ENCODE measurements at places on chromosomes 13 and 19. TPM values are rescaled to one million over a fixed set of nuclear protein-coding genes. Genes with fewer than 3 reads are reported as not detected.

The KIR2DL1 gene
- not detected for total RNA-seq

The METTL21C gene
- not detected for total RNA-seq

The PEG3 gene
- total RNA-seq: 11.6 TPM

The KCNN1 gene
- total RNA-seq: 91.1 TPM

The WDR18 gene
- total RNA-seq: 52.1 TPM

The FCAR gene
- not detected for total RNA-seq

The C19orf18 gene
- 1.6 TPM for total RNA-seq

The NBEA gene
- total RNA-seq: 48.3 TPM

The ICAM5 gene
- total RNA-seq: 3.6 TPM

The PSG11 gene
- not detected for total RNA-seq

The OLFM2 gene
- 19.5 TPM for total RNA-seq

DNA sequence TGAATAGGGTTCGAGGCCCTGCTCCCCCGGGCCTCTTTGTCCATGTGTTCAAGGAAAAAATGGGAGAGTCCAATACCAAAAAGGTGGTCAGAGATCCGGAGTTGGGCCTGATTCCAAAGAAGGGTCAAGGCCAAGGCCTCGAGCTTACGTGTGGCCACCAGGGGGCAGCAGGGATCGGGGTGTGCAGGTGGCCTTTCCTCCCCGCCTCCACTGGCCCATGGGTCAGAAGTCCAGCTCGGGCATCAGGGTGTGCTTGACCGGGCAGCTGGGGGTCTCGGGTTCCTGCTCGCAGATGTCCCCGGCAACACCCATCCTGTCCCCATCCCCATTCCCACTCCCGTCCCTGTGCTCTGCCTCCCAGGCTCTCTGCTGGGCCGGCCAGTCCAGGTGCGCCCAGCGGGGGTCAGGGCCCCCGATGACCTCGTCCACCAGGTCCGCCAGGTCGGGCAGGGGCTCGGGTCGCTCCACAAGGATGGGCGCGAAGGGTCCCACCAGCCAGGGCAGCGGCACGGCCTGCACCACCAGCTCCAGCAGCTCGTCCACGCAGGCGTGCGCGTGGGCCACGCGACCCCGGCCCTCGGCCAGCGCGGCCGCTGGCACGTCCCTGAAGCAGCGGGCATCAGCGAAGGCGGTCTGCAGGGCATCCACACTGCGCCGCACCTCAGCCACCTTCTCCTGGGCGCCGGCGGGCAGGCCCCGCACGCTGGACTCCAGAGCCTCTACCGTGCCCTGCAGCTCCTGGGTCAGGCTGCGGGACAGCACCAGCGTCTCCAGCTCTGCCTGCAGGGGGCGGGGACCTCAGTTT, 5.2 kb upstream of the PLIN4 start:
- H3K36me3 ChIP-seq: no peaks in the 10 kb centered on the region
- peak; percentile 74 for DNase-seq
- H3K27me3 ChIP-seq: peaks cover 8% of the 10 kb centered on the region
- H3K4me3 ChIP-seq: no peak overlapping the region
- no peaks in the 10 kb centered on the region for H3K4me1 ChIP-seq

DNA sequence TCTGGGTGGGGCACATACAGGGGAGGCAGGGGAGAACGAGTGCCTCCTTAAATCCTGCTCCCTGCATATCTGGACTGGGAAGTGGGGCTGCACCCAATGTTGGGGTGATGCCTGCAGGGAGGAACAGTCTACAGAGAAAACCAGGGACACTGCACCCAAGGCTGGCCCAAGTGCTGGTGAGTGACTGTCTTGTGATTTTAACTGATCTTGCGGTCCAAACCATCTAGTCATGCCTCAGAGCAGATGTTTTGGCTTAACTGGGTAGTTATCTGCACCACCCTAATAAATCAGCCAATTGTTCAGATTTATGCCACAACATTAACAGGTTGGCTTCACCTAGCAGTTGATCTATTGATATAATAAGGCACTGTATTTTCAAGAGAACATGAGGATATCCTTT, 219.2 kb upstream of the IRS2 start:
- H3K27me3 ChIP-seq: no peaks in the 10 kb centered on the region
- H3K36me3 ChIP-seq: no peaks in the 10 kb centered on the region
- no peak for DNase-seq
- H3K4me3 ChIP-seq: no peak overlapping the region
- H3K27ac ChIP-seq: no peak overlapping the region

- H3K4me1 ChIP-seq: no peaks in the 10 kb centered on the region
- H3K4me3 ChIP-seq: peak overlapping the region; percentile 25
- H3K27me3 ChIP-seq: peaks cover under 1% of the 10 kb centered on the region
- DNase-seq: no peak
- H3K36me3 ChIP-seq: no peaks in the 10 kb centered on the region
Observed at GRCh38 chr13:113365583-113365970, 1.6 kb upstream of the GRTP1 start.

DNA sequence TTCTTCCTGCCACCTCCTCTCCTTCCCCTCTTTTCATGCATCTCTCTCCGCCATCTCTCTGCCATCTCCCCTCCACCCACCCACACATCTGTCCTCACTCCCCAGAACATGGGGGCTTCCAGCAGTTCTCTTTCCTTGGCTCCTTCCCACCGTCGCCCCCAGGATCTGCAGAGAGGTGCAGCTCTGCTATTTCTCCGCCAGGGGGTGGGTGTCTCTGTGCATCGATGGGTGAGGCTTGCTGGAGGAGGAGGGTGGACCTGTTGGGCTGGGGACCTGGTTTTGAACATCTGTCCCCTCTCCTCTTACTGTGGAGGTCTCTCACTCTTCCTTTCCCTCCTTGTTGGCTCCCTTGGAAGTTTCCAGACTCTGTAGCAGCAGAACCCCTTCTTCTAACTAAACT, 51.7 kb downstream of the MYH14 start:
- DNase-seq: no peak
- no peaks in the 10 kb centered on the region for H3K27me3 ChIP-seq
- no peak overlapping the region for H3K4me3 ChIP-seq
- no peak overlapping the region for H3K27ac ChIP-seq
- H3K4me1 ChIP-seq: no peaks in the 10 kb centered on the region

DNA sequence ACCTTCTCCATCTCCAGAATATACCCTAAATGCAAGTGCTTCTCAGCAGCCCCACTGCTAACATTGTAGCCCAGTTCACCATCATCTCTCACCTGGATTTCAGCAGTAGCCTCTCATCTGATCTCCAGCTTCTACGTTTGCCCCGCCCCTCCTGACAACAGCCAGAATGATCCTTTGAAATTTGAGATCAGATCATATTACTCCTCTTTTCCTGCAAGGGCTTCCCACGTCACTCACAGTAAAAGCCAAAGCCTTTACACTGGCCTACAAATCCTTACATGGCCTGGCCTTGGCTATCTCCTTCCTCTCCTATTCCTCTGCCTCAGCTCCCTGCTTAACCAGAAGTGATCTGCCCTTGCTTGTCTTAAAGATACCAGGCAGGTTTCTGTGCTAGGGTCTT, 94.3 kb upstream of the NBEA start:
- H3K4me1 ChIP-seq: no peaks in the 10 kb centered on the region
- H3K27me3 ChIP-seq: no peaks in the 10 kb centered on the region
- H3K36me3 ChIP-seq: no peaks in the 10 kb centered on the region
- no peak overlapping the region for H3K4me3 ChIP-seq
- no peak for DNase-seq

DNA sequence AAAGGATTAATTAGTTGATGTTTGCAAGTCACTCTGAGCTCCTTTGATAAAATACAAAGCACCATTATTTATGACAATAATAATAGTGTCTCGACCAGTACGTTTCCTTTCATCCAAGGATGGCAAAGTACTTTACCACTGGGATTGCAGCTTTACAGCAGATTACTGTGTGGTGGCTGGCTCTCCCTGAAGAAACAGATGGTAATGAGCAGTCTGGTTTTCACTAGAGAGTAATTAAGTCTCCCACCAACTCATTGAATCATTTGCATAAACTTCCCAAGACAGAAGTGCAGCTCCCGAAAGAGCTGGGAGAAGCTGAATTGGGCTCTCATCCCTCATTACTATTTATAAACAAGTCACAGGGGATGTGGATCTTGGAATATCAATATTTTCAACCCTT, 48.7 kb downstream of the KLF5 start:
- DNase-seq: no peak
- H3K4me1 ChIP-seq: peaks cover 12% of the 10 kb centered on the region
- H3K27me3 ChIP-seq: peaks cover 5% of the 10 kb centered on the region
- peak overlapping the region; percentile 30 for H3K27ac ChIP-seq
- no peaks in the 10 kb centered on the region for H3K36me3 ChIP-seq

GRCh38 chr19:15449620-15450527, at the start of gene WIZ:
TSS of gene WIZ (minus strand) at chr19:15449956. CDS start at chr19:15448307, 1,649 bp downstream.
- peaks cover under 1% of the 10 kb centered on the region for H3K36me3 ChIP-seq
- H3K27me3 ChIP-seq: peaks cover 11% of the 10 kb centered on the region
- H3K4me1 ChIP-seq: peaks cover 4% of the 10 kb centered on the region
- H3K27ac ChIP-seq: peak within 1 kb of the TSS; percentile 60

DNA sequence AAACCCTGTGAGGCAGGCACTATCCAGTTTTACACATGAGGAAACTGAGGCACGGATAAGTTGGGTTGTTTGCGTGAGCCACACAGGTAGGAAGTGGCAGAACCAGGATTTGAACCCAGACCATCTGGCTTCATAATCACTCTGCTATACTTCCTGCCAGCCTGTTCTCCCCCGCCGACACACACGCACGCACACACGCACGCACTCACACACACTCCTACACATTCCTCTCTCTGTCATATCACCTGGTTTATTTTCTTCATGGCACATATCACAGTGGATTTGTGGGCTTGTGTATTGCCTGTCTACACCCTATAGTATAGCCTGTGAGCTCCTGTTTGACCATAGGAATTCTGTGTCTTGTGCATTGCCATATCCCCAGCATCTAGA, 140.0 kb downstream of the SIPA1L3 start:
- H3K4me3 ChIP-seq: no peak overlapping the region
- H3K4me1 ChIP-seq: peaks cover 33% of the 10 kb centered on the region
- peaks cover 5% of the 10 kb centered on the region for H3K36me3 ChIP-seq
- no peak for DNase-seq
- H3K27me3 ChIP-seq: peaks cover 9% of the 10 kb centered on the region

- H3K4me1 ChIP-seq: no peaks in the 10 kb centered on the region
- H3K36me3 ChIP-seq: peaks cover 21% of the 10 kb centered on the region
- no peak overlapping the region for H3K27ac ChIP-seq
- H3K4me3 ChIP-seq: no peak overlapping the region
- peaks cover 2% of the 10 kb centered on the region for H3K27me3 ChIP-seq
- no peak for DNase-seq
Observed at GRCh38 chr19:46324277-46324676, 22.6 kb upstream of the PPP5C start.

DNA sequence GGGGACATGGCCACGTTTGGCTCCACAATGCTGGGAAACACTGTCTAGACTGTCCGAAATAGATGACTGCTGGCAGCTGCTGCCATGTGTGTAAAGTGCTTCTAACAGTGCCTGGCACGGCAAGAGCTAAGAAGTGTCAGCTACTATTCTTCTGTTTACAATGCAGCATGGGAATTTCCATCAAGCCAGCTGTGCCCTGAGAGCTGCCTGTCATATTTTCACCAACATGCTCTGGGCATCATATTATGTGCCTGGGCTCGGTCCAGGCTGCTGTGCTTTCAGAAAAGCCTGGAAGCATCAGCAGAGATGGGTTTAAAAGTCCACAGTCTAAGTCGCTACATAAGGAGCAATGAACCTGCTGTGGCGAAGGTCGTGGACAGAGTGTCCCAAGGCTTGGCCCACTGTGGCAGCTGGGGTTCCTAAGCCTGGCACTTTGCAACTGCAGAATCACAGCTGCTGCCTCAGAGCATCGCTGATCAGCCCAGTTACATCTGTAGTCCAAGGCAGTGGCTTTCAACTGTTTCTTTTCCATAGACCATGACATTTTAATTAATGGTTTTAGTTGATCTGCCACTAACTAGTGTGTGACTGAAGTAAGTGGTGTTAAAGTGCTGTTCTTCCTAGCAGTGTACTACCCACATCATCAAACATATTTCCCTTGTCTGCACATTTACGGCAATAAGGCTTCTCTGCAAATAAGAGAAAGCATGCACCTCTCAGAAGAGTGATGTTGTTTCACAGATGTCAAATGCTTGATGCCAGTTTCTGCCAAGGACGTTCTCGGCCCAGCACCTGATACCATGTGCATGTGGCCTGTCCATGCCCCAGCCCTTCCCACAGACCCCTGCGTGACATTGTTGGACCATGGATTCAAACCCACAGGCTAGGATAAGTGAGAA, 95.7 kb upstream of the C1QTNF9B start:
- no peak overlapping the region for H3K4me3 ChIP-seq
- DNase-seq: no peak
- H3K4me1 ChIP-seq: peaks cover 21% of the 10 kb centered on the region
- H3K27ac ChIP-seq: no peak overlapping the region
- peaks cover 5% of the 10 kb centered on the region for H3K27me3 ChIP-seq

DNA sequence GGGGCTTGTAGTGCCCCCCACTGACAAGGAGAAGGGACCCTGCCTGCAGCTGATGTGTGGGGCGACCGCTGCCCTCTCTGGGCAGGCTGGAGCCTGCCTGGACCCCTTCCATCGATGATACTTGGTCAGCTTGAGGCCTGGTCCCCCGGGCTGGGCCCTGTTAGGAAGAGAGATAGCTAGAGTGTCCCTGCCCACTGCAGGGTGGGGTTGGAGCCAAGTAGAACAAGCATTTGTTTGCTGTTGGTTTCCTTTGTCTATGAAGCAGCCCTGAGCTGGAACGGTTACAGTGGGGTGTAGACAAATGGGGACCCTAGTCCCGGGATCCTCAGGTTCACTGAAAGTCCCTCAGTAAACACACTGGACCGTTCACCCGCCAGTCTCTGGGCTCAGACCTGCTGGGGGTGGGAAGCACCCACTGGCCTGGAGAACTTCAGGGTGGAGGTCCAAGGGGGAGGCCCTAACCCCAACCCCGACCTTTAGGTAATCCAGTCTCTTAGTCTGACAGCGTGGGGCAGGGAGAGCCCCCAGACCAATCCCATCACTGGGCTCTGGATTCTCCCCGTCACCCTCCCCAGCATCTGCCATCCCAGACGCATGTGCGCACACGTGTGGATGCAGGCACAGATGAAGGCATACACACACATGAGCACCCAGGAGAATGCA, 204.8 kb upstream of the ZNF536 start:
- no peak overlapping the region for H3K4me3 ChIP-seq
- H3K4me1 ChIP-seq: peaks cover 5% of the 10 kb centered on the region
- DNase-seq: no peak
- peaks cover 14% of the 10 kb centered on the region for H3K36me3 ChIP-seq

GRCh38 chr13:98741741-98742435, 10.6 kb downstream of the SLC15A1 start:
- no peaks in the 10 kb centered on the region for H3K4me1 ChIP-seq
- peaks cover 4% of the 10 kb centered on the region for H3K27me3 ChIP-seq
- H3K36me3 ChIP-seq: peaks cover 12% of the 10 kb centered on the region
- DNase-seq: no peak

DNA sequence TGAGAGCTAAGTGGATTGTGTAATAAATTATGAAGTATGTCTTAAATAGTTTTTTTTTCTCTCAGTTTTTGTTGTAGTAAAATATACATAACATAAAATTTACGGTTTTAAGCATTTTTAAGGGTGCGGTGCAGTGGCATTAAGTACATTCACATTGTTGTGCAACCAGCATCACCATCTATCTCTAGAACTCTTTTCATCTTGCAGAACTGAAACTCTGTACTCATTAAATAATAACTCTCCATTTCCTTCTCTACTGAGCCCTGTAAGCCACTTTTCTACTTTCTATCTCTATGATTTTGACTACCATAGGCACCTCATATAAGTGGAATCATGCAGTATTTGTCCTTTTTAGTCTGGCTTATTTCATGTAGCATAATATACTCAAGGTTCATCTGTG, 87.1 kb downstream of the GJA3 start:
- no peaks in the 10 kb centered on the region for H3K4me1 ChIP-seq
- no peak overlapping the region for H3K27ac ChIP-seq
- H3K27me3 ChIP-seq: peaks cover 2% of the 10 kb centered on the region
- H3K4me3 ChIP-seq: no peak overlapping the region
- H3K36me3 ChIP-seq: no peaks in the 10 kb centered on the region

- DNase-seq: no peak
- peaks cover 3% of the 10 kb centered on the region for H3K4me1 ChIP-seq
- no peak overlapping the region for H3K27ac ChIP-seq
- peak overlapping the region; percentile 77 for H3K4me3 ChIP-seq
Observed at GRCh38 chr19:8504919-8505318, 2.5 kb upstream of the PRAM1 start.

Data from glutamatergic neuron (in vitro differentiated cells).